T-cell (primary cell): ENCODE measurements at places on chromosomes 13 and 19.

DNA sequence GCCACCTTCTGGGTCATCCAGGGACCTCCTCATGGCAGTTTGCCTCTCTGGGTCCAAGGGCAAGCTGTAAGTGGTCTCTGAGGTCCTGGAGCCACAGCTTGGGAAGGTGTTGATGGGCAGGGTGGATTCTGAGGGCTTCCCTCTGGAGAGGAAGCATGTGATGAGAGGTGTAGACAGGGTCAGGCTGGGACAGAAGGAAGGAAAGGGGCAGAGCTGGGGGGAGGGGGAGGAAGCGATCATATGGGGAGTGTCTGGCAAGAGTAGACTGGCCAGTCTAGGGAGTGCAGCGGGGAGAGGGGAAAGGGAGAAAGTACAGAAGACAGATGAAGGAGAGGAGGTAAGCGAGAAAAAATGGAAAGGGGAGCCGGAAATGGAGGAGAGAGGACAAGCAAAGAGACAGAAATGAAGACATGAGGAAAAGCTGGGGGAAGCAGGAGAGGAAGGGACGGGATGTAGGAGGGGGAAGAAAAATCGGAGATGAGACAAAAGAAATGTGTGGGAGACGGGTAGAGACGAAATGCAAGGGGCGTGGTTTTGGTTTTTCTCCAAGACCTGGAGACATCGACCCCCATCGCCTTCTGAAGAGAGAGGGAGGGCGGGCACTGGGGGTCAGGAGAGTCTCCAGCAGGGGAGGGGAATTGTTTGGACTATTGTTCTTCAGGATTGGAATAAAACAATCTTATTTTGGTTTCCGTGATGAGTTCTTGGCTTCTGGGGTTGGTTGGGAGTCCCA, 26.6 kb downstream of the ZSWIM9 start:
- DNase-seq: no peak

GRCh38 chr19:56660381-56661107, 11.0 kb downstream of the ZNF835 start:
- no peak for DNase-seq

GRCh38 chr13:80695841-80696240, 354.9 kb upstream of the SPRY2 start:
- no peak for DNase-seq

GRCh38 chr13:39676315-39676876, 20.9 kb downstream of the COG6 start:
- DNase-seq: peak; percentile 6

DNA sequence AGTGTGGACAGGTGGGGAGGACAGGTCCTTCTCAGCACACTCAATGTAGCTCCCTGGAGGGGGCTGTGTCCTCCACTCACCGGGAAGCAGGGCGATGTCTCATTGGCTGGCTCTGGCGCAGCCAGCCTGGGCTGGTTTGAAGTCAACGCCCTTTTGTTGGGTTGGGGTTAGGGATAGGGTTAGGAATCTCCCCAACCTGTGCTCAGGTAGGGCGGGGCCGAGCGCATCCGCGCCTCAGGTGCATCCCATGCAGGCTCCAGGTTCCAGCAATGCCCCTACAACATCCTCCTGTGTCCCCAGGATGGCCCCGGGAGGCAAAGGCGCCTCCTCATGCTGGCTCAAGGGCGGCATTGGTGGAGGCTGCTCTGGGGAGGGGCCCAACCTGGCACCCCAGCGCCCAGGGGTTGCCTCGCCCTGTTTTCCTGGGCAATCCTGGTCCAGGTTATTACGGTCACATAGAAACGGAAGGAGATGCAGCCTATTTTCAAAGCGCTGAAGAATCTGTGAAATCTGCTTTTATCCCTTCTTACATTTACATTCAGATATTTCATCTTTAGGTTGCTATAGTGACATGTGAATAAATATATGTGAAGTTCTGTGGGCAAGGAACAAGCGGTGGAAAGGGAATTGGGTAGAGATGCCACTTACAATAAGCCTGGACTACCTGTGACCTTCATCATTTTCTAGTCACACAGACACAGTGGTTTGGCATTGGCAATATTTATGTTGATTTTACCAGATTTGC, 74.3 kb downstream of the TM9SF2 start:
- no peak for DNase-seq

DNA sequence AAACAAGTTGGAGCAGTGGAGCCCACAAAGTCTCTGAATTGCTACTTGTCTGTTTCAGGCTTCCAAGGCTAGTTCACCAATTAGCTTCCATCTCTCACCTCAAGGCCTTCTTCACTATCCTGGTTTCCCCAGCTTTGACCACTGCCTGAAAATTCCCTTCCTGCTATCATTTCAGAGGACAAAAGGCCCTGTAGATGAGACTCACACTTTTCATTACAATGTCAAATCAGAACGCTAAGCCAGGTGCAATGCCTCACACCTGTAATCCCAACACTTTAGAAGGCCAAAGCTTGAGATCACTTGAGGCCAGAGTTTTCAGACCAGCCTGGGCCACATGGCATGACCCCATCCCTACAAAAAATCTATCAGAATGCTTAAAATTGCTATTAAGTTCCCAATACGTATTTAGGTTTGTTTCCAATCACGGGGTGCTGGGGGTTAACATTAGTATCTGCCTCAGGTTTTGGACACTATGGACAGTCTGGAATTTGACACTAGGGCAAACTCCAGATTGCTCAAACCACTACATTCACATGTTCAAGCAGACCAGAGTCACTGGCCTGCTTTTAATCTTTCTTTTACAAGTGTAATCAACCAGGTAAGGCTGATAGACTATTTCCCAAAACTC, 5.5 kb downstream of the TPT1 start:
- no peak for DNase-seq

DNA sequence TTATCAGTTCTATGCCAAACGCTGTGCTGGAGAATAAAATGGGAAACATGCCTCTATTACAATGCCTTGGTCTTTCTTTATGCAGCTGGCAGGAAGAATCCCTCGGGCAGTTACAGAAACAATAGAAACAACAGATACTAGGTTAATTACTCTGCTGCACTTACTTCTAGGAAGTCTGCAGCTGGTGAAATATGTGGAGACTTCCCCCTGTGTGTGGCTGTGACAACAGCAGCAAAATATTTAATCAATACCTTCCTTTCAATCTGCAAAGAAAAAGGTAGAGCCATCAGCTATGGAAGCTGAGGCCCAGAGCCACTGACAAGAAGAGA, 9.9 kb downstream of the STOML3 start:
- no peak for DNase-seq

DNA sequence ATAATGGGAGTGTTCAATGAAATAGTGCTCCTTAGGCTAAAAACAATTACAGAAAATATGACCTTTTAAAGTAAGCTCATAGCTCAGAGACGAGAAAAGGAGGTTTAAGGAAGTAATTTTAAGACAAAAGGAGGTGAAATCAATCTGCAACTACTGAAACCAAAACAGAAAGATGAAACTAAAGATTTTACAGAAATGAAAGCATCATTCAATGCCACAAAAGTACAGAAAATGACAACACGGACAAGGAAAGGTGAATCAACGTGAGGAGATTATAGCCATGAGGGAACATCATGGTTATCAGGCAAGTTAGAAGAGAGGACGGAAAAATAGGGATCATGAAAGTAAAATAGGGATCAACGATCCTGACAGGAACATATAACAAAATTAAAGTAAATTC, 745.2 kb downstream of the PCDH17 start:
- no peak for DNase-seq

DNA sequence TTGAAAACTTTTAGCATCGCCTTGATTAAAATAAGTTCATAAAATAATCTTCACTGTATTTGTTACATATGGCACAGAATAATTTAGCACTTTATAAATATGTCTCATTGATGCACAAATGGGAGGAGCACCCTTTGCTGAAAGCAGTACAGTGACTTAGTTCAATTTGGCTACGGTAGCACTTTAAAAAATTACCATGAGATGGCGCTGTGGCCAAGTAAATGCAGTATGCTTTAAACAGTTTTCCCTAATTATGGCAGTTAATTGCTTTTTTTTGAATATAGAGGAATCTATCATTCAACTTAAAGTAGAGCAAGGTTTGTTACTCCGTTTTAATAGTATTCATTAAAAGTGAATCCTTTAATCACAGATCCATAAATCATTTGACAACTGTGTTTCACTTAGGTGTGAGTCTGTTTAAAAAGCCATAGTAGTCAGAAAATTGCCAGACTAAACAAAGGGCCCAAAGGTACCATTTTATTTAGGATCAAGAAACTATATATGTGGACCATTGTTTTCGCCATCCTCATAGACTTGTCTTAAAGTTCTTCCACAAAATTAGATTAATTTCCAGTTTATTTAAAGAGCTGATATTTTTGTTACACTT, 34.7 kb upstream of the ESD start:
- no peak for DNase-seq

GRCh38 chr19:42113641-42114348, 18.5 kb downstream of the POU2F2 start:
- DNase-seq: no peak

DNA sequence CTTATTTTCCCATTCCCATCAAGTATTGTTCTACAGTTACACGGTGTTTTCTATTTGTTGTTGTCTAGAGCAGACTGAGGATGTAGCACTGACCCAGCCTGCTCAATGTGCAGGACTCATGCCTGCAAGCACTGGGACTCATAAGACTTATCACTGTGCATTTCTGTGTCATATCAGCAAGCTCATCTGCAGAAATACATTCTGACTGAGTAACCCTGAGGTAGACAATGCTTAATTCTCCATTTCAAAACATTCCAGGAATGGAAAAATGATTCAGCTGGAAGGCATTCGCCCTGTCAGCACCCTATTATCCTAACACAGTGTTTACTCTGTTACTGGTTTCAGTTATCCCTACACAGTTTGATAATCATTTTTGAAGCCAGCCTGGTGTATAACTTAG, 2506.4 kb downstream of the PCDH9 start:
- no peak for DNase-seq

DNA sequence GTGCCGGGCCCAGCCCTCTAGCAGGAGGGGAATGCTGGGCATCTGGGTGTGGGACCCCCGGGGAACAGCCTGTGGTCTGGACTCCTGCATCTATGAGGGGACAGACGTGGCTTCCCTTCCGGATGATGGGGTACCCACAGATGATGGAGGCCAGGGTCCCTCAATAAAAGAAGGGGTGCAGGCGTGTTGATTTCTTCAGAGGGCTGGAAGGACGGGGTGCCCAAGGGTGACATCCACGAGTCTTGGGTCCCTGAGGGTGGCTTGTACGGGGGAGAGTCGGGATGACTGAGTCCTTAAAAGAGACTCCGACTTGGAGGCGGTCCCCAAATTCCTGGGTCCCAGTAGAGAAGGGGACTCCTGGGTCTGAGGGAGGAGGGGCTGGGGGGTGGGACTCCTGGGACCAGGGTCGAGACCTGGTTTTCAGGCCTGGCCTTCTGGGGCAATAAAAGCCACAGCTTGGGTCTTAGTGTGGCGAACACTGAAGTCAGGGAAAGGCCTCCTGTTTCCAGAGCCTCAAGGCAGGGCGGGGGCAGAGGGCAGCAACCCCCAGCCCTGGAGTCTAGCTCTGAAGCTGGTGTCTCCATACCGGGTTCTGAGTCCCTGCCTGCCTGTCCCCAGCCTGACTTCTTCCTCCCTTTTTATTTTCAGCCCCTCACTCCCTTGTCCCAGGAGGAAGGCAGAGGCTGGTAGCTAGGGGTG, 459 bp upstream of the GRIN2D start:
- no peak for DNase-seq

GRCh38 chr13:40197936-40198595, 468.4 kb downstream of the FOXO1 start:
- DNase-seq: no peak

DNA sequence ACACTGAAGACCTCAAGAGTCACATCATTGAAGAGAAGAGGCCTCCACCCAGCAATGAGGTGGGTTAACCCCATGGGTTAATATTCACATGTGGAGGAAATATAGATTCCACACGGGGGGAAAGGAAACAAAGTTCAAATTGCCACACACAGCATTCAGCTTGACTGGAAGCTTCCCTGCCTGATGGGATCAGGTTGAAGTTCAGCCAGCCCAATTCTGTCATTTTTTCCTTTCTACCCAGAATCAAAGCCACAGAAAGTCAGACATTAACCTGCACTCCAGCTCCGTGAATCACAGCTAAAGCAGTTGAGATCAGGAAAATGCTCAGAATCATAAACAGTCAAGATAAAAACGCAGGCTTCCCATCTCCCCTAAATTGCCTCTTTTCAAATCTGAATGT, 208.7 kb upstream of the OBI1 start:
- DNase-seq: no peak

GRCh38 chr19:53531457-53531856, 6.5 kb upstream of the ZNF331 start:
- DNase-seq: no peak

- DNase-seq: no peak
These were observed 202.9 kb downstream of the USP12 start for GRCh38 chr13:26968431-26969341.

GRCh38 chr13:49560270-49561061, 24.9 kb downstream of the RCBTB1 start:
- DNase-seq: no peak

GRCh38 chr13:64553411-64554129, 2676.6 kb downstream of the PCDH9 start:
- DNase-seq: no peak

DNA sequence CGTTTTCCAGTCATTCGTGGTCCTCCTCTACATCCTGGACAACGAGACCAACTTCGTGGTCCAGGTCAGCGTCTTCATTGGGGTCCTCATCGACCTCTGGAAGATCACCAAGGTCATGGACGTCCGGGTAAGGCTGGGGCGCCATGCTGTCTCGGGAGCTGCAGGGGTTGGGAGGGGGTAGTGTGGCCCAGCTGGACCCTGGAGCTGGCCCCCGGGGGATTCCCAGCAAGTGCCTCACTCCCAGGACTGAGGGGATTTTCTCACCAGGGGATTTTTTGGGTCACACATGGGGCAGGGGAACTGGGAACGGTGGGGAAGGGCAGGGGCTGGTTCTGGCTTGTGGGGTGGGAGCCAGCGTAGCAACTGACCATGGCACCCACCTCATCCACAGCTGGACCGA, 10.8 kb upstream of the RELB start:
- DNase-seq: no peak
